ENCODE measurements at places on chromosomes 6 and 20.

- no peak for DNase-seq
These were observed 144.5 kb upstream of the DST start for GRCh38 chr6:56787209-56787608.

GRCh38 chr6:125983246-125983945, 2.9 kb upstream of the TRMT11 start:
- DNase-seq = peak; percentile 76

DNA sequence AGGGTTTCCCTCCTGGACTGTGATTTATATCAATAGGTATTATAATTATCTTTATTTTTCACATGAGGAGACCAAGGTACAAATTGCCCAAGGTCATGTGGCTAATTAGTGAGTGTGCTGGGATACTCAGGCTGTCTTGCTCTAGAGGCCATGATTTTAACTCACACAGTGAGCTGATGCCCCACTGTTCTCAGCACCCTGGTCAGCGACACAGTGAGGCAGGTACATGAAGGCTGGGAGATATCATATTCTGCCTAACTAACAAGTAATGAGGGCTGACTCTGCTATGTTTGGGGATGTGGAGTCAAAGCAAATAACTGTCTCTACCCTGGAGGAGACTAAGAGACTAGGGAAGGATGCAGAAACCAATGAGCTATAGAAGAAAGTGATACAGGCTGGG, 501.1 kb downstream of the PTPRT start:
- DNase-seq = no peak

DNA sequence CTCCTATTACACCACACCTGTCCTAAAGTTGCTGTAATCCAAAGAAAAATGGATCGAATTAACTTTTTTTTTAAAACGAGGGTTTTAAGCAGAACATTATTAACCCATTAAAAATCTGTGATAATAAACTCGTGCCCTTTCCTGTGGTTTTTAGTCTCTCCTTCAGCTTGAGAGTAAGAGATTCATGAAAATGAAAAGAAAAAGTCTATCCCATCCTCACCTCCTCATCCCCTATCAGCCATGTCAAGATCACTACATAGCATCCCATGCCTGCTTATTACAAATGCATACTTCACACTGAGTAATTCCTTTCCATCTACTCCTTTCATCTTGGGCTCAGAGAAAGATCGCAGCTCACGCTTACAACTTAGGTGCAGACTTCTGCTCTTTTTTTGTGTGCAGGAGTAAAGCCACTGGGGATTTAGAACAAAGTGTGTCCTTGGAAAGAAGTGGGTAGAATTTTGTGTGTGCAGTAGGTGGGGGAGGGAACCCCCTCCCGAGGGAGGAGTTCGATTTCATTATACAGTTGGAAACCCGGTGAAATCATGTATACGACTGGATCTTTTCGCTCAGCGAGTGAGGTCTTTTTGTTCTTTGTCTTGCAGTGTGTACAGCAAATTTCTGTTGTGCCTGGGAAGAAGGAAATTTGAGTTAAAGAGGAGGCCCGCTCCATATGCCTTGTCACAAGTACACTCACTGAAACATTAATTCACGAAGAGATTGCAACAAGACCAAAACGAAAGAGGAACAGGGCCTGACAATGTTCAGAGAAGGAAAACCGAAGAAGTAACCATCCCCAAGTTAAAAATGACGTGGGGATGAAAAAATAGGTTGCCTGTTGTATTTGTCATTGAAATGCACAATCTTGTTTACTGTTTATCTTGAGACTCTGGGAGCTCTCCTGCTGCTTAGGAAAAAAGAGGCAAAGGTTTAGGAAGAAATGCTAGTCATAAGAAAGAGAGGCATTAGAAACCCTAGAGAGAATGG, 146.5 kb upstream of the ZNF217 start:
- no peak for DNase-seq

DNA sequence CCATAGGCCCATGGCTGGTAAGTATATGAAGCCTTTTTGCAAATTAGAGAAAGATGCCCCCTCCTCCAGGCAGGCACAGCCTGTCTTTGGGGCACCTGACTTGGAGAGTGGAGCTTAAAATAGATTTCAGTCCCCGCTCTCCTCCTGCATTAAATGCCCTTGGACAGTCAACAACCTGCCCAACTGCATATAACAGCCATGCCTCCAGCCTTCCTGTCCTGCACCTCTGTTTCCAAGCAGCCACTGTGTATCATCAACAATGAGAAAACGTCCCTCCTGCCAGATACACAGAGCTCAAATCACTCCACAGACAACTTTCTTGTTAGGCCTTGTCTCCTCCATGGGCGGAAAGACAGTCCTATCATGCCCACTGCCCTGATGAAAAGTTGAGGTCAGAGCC, 3.4 kb downstream of the CDH22 start:
- DNase-seq = no peak

- no peak for DNase-seq
These were observed 188.8 kb downstream of the TMEM242 start for GRCh38 chr6:157134402-157135047.

- peak; percentile 65 for DNase-seq
These were observed 7.8 kb downstream of the TSPYL4 start for GRCh38 chr6:116246089-116246488.

GRCh38 chr20:2507875-2508630, 662 bp downstream of the ZNF343 start:
- DNase-seq = peak; percentile 34

DNA sequence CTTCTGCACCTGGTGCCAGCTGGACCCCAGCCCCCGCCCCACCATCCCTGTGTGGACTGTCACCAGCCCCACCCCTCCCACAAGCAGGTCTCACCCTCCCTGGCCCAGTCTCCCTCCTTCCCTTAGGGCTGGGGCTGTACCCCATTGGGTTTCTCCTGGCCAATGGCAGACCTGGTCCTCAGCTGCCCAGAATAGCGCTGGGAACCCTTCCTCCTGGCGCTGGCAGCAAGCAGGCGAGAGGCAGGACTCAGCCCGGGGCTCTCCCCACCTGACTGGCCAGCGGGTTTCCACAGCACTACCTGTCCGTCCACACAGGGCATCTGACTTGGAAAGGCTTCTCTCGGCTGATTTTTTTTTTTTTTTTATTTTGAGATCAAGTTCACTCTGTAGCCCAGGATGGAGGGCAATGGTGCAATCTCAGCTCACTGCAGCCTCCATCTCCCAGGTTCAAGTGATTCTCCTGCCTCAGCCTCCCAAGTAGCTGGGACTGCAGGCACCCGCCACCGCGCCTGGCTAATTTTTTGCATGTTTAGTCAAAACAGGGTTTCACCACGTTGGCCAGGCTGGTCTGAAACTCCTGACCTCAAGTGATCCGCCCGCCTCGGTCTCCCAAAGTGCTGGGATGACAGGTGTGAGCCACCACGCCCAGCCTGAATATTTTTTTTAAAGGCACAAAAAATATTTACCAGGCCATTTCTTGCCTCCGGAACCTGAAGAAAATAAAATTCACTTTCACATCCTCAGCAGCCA, 21.6 kb upstream of the CHRNA4 start:
- DNase-seq = no peak

Measured in EL (cell line).